ENCODE measurements at places on chromosomes 2 and 18. TPM values are rescaled to one million over a fixed set of nuclear protein-coding genes. Genes with fewer than 3 reads are reported as not detected.

GRCh38 chr2:10410823-10411437 is 37.2 kb downstream of the ODC1 start:
- DNase-seq, result no peak

GRCh38 chr2:151976945-151977353 is 121.9 kb downstream of the CACNB4 start:
- no peak for DNase-seq

DNA sequence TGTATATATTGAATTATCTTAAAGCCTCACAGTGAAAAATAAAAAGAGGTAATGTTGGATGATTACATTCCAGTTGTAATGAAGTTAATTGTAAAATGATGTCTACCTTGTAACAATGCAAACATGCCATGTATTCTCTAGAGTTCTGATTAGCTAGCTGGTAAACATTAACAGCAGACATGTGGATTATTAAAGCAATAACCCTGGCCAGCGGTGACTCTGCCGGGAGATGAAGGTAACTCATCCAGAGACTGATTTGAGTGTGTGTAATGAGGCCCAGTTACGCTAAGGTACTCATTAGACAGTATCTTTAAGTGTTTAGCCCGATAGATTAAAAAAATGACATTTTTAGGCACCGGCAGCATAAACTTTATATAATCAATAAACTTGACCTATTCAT is 79.6 kb upstream of the REV1 start:
- DNase-seq, result no peak

DNA sequence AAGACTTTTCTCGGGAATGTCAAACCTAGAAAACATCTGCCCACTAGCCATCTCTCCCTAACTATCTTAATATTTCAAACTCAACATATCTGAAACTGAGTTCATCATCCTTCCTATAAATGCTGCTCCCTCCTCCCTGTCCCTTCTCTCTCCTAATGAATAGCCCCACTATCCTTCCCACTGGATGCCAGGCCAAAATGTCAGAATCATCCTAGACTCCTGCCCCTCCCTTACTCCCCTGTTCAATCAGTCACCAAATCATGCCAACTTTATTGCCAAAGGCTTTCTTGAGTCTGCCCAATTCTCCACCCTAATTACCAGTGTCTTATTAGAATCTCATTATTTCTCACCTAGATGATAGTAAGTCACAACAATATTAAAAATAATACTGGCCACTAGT is 8.5 kb downstream of the EVA1A start:
- no peak for DNase-seq

DNA sequence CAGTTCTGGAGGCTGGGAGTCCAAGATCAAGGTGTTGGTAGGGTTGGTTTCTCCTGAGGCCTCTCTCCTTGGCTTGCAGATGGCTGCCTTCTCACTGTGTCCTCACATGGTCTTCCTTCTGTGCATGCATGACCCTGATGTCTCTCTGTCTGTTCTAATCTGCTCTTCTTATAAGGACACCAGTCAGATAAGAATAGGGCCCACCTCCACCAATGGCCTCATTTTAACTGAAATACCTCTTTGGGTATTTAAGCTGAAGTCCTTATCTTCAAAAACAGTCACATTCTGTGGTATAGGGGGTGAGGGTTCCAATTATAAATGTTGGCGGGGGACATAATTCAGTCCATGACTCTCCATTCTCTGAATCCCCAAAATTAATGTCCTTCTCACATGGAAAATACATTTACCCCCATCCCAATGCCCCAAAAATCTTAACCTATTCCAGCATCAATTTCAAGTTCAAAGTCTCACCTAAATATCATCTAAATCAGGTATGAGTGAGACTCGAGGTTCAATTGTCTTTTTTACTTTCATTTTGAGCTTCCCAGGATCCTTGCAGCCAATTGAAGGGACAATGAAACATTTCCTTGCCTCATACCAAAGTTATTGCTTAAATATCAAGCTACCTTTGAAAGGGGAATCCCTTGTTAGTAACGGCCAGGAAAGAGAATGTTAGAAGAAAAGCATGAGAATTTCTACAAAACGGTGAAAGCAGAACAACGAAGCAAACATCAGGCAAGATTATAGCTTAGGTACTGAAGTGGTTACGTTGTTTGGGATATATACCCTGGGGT is 20.6 kb upstream of the CNOT11 start:
- no peak for DNase-seq

GRCh38 chr2:102796337-102796736 is 34.5 kb downstream of the TMEM182 start:
- no peak for DNase-seq

DNA sequence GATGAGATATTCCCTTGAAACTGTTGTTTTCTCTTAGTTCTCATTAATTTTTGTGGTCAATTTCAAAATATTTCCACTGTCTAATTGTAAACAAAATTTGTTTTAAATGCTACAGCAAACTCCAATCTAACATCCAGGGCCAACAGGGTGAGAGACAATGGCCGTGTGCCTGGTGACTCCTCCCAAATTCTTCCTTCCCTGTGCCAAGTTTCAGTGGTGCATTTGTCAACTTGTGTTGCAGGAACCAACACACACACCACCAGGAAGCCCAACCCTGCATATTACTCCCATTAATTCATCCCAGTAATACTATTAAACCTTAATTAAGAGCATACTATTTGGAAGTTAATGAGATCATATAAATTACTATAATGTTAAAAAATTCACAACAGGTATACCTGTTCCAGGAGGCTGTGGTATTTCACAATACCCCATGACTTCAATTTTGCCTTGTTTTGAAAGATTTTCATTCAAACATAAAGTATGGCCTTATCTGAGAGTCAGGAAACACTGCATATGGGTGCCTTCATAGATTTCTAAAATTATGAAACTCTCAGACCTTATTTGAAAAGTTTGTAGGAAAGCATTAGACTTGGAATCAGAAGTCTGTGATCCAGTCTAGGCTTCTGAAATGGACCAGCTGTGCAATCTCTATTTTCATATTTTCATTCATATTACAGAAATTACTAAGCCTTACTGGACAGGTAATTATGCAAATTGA is 1.1 kb downstream of the SERPINB2 start:
- DNase-seq, result no peak

- no peak for DNase-seq
These were observed 107.7 kb downstream of the CD226 start for GRCh38 chr18:69840001-69840400.

DNA sequence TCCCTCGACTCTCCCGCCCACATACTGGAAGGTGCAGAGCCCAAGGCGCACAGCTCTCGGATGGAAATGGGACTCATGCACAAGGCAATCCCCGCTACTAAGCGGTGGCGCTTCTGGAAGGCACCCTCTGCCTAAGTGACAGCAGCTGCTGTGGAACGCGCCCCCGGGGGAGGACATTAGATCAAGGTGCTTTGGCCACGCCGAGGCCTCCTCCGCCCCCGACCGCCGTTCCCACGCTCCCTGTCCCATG is 202 bp downstream of the MCEE start:
- DNase-seq, result no peak

- no peak for DNase-seq
These were observed 855.2 kb upstream of the ID2 start for GRCh38 chr2:7826656-7827055.

GRCh38 chr2:199261936-199262335 is 195.8 kb downstream of the SATB2 start:
- no peak for DNase-seq

DNA sequence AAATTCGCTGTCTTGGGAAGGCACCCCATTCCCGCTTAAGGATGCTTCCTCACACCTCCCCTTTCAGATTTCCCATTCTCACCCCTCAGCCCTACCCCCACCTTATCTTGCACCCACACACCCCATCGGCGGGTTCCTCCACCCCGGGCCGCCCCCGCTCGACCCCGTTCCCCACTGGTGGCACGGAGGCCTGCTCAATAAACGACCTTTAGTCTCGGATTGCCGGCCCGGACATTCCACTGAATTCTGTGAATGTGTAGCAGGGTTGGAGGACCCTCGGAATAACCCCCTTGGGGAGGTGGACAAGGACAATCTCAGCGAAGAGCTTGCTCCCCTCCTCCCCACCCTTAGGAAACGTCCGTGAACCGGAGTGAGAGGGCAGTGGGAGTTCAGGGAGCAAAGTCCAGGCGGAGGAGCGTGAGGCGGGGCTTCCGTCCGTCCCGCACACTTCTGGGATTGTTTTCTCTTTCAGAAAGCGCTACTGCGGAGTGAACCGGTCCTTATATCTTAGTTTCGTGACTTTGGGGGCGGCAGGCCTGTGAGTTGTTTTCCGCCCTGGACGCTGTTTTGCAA is 2.8 kb upstream of the LBX2 start:
- peak; percentile 75 for DNase-seq

DNA sequence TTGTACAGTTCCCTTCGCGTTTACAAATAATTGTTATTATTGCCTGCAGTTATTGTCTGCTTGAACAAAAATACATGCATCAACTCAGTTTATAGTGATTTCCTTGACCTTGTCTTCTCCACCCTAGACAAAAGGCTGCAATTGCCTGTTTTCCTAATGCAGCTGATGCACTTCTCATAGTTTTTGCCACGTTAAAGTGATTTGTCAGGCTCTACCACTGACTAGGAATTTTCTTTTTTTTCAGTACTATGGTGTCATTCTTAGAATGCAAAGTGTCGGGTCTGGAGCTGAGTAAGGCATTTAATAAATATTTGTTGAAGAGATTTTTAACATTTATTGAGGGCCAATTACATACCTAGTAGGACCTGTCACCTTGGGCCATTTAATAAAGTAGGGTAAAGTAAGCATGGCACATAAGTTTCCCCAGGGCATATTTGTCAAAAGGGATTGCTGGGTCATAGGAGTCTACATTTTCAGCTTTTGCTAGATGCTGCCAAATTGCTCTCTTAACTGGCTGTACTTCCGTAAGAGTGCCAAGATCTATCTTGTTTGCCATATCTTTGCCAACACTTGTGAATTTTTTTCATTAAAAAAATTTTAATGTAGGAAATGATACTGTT is 24.1 kb downstream of the ACSL3 start:
- no peak for DNase-seq

- no peak for DNase-seq
These were observed 96.4 kb downstream of the ITGB1BP1 start for GRCh38 chr2:9326975-9327374.

Gene SPATA3
- not detected for total RNA-seq

Gene VIT
- 1.3 TPM for total RNA-seq

Gene ANKRD29
- total RNA-seq, result 1.9 TPM

Gene GMCL1
- total RNA-seq, result 13.5 TPM

Gene CFAP65
- 0.46 TPM for total RNA-seq

Gene PDE1A
- total RNA-seq, result 10.8 TPM

Gene ROCK2
- 67.7 TPM for total RNA-seq

Gene RTP5
- not detected for total RNA-seq
